Cardiac muscle cell (in vitro differentiated cells and primary cell): ENCODE measurements at places on chromosomes 3 and 15.

DNA sequence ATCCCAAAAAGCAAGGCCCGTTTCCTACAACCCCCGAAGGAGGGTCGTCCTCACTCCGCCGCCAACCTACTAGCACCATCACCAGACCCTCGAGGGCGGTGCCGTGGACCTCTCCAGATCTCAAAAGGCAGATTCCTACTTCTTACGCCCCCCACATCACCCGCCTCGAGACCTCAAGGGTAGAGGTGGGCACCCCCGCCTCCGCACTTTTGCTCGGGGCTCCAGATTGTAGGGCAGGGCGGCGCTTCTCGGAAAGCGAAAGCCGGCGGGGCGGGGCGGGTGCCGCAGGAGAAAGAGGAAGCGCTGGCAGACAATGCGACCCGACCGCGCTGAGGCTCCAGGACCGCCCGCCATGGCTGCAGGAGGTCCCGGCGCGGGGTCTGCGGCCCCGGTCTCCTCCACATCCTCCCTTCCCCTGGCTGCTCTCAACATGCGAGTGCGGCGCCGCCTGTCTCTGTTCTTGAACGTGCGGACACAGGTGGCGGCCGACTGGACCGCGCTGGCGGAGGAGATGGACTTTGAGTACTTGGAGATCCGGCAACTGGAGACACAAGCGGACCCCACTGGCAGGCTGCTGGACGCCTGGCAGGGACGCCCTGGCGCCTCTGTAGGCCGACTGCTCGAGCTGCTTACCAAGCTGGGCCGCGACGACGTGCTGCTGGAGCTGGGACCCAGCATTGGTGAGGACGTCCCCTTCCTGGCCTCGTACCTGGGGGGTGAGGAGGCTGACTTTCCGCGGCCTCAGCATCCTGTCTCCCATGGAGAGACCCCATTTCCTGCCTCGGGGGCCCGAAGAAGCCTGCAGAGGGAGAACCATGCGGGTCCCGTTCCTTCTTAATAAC is at the start of gene MYD88:
MYD88 (plus strand) TSS at position 313 of the 842 bp plus-strand sequence; CDS start at position 353, 40 bp downstream.
- H3K27ac ChIP-seq, result peak within 1 kb of the TSS; percentile 26
- DNase-seq, result peak; percentile 45
- peak within 1 kb of the TSS; percentile 34 for H3K4me3 ChIP-seq
- H3K4me1 ChIP-seq, result peaks cover 11% of the 10 kb centered on the region

DNA sequence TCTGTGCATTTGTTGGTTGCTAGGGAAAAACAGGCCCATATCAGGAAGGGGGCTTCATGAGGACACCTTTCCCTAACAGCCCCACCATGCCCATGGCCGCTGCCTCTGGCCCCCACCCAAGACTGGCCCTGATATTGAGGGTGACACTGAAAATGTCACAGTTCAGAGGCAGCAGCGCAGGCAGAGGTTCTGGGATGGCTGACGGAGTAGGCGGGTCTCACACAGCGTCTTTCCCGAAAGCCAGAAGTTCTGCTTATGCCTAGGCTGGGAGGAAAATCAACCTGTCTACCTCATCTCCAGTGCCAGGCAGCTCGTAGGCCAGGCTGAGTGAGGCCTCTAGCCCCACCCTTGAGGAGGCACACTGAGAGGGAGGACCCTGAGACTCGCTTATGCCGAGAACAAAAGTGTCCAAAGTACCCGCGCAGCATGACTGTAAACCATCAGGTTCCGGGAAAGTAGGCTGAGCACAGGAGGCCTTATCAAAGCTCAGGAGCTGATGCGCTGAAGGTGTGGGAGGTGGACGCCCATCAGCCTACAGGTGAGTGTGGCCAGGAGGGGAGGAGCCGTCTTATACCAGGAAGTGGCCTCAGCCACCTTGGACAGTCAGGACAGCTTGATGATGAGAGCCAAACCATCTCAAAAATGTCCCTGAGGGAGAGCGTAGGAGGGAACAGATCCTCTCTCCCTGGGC is 27.5 kb downstream of the GRAMD2A start:
- H3K27me3 ChIP-seq, result no peaks in the 10 kb centered on the region
- no peak overlapping the region for H3K27ac ChIP-seq
- no peak overlapping the region for H3K4me3 ChIP-seq
- no peaks in the 10 kb centered on the region for H3K36me3 ChIP-seq
- peaks cover 6% of the 10 kb centered on the region for H3K4me1 ChIP-seq

DNA sequence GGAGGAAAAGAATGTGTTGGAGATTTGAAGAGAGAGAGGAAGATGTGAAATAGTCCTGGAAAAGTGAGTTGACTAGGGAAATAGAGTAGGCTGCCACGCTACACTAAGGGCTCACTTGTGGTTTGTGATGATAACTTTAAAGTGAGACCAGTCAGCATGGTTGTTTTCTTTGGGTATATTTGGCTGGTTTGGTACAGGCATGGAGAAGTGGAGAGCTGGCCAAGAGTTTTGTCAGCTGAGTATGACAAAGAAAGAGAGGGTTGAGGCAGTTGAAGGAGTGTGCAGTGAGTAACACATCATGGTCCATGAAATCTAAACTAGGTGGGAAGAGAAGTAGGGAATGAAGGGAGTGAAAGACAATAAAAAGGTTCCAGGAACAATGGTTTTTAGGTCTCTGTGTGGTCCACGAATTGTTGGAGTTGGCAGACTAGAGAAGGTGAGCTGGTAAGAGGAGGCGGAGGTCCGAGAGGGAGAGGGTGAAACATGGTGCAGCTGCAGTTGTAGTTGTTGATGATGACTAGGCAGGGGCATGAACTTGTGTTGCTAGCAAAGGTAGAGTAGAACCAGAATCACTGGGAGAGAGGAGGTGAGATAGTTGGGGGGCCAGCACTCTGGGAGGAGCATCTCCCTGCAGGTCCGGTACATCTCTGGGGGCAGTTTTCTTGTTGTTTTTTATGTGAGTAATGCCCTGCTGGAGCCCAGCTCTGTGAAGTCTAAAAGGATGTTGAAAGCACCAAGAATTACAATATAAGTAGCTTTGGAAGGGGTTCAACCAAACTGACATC is 21.0 kb downstream of the ZNF80 start:
- H3K4me3 ChIP-seq, result no peak overlapping the region
- H3K27me3 ChIP-seq, result no peaks in the 10 kb centered on the region
- no peaks in the 10 kb centered on the region for H3K36me3 ChIP-seq
- no peak for DNase-seq
- H3K4me1 ChIP-seq, result no peaks in the 10 kb centered on the region

- DNase-seq, result no peak
- peaks cover 12% of the 10 kb centered on the region for H3K4me1 ChIP-seq
- no peak within 1 kb of the TSS for H3K27ac ChIP-seq
- no peaks in the 10 kb centered on the region for H3K27me3 ChIP-seq
- H3K4me3 ChIP-seq, result no peak within 1 kb of the TSS
These were observed at the start of gene OSTN for GRCh38 chr3:191198932-191199331. OSTN (plus strand) TSS chr3:191199241; CDS start chr3:191212533, 13,292 bp downstream.

DNA sequence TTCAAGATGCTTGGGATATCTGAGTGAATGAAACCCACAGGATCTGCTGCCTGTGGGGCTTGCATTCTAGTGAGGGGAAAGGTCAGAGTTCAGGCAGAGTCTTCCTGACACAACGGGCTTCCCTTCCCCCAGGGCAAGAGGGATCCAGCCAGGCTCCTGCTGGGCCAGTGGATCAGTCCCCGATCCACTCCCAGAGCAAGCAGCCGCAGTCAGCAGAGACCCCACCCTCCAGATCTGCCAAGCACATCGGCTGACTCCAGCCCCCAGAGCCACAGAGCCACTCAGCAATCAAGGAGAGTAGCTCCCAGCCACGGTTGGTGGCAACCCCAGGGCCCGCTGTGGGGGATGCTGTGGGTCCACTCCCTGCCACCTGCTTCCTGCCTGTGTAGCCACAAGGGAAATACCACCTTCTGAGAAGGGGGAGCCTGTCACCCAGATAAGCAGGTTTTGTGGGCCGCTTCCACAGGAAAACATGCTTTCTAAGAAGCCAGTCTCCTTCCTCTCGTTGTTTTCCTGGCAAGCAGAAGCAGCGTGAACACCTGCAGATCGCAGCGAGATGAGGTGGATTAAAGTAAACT is 44.9 kb downstream of the CPN2 start:
- H3K27me3 ChIP-seq, result no peaks in the 10 kb centered on the region
- no peak for DNase-seq
- H3K36me3 ChIP-seq, result no peaks in the 10 kb centered on the region
- no peak overlapping the region for H3K4me3 ChIP-seq
- peaks cover 42% of the 10 kb centered on the region for H3K4me1 ChIP-seq
- H3K27ac ChIP-seq, result no peak overlapping the region

DNA sequence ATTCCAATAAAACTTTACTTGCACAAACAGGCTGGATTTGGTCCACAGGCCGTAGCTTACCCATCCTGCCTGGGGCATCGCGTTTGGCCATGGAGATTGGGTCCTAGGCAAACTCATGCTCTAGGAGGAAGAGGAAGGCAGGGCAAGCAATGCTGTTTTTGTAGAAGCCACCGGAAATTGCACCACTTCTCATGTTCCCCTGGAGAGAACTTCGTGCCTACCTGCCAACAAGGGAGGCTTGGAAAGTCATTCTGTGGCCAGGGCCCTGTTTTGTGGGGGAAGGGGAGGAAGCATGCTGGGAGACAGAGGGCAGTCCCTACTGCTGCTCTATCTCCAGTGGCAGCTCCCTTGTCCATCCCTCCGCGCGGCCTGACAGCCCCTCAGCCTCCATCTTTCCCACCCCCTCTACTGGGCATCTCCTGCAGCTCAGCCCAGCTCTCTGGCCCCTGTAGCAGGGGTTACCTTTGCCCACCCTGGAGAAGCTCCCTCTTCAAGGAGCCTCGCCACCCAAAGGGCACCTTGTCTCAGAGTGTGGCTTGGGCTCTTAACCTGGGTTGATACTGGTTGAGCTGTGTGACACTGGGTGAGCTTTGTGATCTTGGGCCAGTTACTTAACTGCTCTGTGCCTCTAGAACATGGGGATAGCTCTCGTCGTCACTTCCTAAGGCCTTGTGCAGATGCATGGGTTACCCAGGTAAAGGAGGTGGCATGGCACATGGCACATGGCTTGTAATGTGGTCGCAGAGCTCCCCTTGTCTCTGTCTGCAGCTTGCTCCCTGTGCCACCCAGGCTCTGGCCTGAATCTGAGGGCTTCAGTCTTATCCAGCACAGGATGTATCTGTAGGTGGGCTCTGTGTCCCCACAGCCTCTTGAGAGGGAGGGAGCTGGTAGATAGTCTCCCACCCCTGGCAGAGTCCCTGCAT is 6.1 kb downstream of the ABTB1 start:
- H3K4me1 ChIP-seq, result no peaks in the 10 kb centered on the region
- H3K4me3 ChIP-seq, result no peak overlapping the region
- no peak for DNase-seq
- no peaks in the 10 kb centered on the region for H3K27me3 ChIP-seq
- no peaks in the 10 kb centered on the region for H3K36me3 ChIP-seq
